EL (cell line): ENCODE measurements at places on chromosomes 7 and 10.

GRCh38 chr7:155694851-155695250, 50.4 kb downstream of the RBM33 start:
- DNase-seq = no peak

DNA sequence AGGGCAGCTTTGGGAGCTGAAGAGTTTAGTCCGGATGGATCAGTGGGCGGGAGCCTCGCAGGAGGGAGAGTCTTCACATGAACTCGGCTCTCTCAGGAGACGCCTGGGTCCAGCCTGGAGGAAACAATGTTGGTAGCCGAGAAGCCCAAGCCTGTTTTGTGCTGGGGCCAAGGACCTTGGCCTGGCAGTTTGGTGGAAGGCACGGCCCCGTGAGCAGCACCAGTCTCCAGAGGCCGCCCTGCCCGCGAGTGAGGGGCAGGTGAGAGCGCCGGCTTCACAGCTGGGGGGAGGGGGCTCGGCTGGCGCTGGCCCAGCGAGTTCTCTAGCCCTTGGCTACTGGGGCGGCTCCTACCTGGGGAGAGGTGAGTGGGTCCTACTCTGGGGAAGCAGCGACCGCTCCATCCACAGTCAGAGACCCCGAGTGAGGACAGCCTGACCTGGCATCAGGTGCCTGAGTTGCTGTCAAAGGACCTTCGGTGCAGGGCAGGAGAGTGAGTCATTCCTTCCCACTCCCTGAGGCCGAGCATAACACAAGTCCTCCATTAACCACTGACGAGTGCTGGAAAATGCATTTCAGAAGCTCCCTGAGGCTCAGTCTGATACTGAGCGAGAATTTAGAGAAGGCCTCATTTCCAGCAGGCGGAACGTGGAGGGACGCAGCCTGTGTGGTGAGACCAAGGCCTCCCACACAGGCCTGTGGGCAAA, 89.3 kb upstream of the DIP2C start:
- DNase-seq = no peak

DNA sequence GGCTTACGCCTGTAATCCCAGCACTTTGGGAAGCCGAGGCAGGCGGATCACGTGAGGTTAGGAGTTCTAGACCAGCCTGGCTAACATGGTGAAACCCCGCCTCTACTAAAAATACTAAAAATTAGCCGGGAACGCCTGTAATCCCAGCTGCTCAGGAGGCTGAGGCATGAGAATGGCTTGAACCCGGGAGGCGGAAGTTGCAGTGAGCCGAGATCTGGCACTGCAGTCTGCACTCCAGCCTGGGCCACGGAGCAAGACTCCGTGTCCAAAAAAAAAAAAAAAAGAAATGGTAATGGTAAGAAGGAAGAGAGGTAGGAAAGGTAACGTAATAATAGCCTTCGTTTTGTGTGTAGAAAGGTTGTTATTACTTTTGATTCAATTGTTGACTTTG, 1.2 kb downstream of the HSPA14 start:
- peak; percentile 50 for DNase-seq

DNA sequence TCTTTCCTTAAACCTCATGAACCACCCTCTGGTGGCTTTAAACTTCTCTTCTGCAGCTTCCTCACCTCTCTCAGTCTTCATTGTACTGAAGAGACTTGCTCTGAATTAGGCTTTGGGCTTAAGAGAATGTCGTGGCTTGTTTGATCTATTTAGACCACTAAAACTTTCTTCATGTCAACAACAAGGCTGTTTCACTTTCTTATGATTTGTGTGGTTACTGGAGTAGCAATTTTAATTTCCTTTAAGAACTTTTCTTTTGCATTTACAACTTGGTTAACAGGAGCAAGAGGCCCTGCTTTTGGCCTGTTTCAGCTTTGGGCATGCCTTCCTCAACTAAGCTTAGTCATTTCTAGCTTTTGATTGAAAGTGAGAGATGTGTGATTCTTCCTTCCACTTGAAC, 38.1 kb upstream of the CDHR3 start:
- no peak for DNase-seq

DNA sequence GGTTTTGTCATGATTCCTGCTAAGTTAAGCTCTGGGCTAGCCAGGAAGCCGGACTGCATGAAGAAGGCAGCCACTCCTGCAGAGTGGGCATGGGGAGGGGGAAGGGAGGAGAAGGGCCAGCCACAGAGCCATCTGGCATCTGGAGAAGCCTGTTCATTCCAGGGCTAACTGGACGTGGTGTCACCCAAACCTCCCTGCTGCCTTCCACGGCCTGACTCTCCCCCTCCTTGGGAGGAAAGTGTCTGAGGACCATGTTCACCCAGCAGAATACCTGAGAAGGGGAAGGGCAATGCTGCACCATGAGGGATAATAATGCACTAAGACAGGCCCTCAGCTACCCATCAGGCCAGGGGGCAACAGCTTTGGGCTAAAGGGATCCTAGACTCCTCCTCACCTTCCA, 15.4 kb downstream of the AQP1 start:
- no peak for DNase-seq

- DNase-seq = peak; percentile 80
These were observed 288.4 kb downstream of the SNX13 start for GRCh38 chr7:17651863-17652385.
